NCI-H1417 treated with DMSO at 0.1 percent for 48 hours (cell line): ENCODE measurements at places on chromosomes 12 and 14.

- no peak for DNase-seq
Measured at GRCh38 chr12:49331380-49332222, 5.4 kb downstream of the C1QL4 start.

GRCh38 chr12:67279637-67280036 lies 10.5 kb downstream of the CAND1 start:
- DNase-seq, result no peak

DNA sequence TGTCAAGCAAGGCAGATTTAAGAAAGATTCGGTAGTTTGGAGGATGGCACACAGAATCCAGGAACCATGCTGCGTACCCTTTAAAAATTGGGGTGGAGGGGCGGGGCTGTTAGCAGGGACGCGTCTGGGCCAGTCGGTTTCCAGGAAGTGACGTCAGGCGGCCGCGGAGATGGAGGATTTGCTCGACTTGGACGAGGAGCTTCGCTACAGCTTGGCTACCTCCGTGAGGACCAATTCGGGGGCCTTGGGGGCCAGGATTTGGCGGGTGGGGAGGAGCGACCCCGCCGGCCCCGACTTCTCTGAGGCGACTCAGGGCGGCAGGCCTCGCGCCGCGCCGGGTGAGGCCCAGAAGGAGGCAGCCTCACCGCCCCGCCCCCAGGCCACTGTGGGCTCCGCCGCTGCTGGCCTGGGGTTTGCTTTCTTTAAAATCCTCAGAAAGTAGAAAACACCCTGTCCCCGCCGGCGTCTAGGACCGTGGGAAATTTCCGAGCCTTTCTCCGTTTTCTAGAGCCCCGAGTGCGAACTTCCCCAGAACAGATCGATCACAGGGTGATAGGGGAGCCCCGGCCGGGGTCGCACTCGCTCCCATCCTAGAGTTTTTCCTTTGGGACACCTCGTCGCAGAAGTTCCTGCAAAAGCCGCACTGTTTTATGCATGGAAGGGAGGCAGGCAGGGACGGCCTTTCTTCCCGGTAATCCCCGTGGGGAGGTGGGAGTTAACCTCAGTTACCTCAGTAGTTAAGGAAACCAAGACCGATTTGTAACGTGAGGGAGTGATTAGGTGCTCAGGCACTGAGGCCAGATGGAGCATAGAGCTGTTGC lies at the start of gene IFT43:
TSS of gene IFT43 (plus strand) at position 146 of the 821 bp plus-strand sequence. CDS start at position 170, 24 bp downstream.
- DNase-seq, result peak; percentile 16

GRCh38 chr12:112347581-112347982 lies 34.6 kb downstream of the HECTD4 start:
- no peak for DNase-seq

- no peak for DNase-seq
Measured at GRCh38 chr14:80358112-80358511, 146.8 kb upstream of the DIO2 start.

GRCh38 chr12:116674643-116675183 lies 63.2 kb downstream of the SPRING1 start:
- DNase-seq, result no peak

- no peak for DNase-seq
Measured at GRCh38 chr12:62738616-62739015, 196.3 kb downstream of the PPM1H start.

GRCh38 chr14:93042968-93043940 lies 72.5 kb downstream of the ITPK1 start:
- no peak for DNase-seq

- no peak for DNase-seq
Measured at GRCh38 chr12:113155646-113156045, 6.1 kb downstream of the CFAP73 start.

DNA sequence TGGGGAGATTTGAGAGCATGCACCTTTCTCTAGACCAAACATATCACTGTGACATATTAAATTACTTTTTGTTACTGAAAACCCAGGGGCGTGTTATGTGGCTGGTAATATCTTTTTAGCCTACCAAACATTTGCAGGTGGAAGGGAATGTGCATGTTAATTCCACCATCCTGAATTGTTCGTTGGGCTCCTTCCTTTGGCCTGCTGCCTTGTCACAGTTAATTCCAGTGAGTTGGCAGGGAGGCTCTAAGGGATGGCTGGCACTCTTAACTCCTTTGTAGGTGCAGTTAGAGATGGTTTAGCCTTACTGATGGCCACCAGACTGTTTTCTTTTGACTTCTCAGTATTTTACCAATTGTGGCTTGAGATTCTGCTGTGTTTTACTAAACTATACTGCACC lies 64.5 kb downstream of the DIP2B start:
- no peak for DNase-seq

- DNase-seq, result no peak
Measured at GRCh38 chr12:96057986-96058553, 22.7 kb upstream of the LTA4H start.

GRCh38 chr12:69464428-69464827 lies 5.8 kb upstream of the FRS2 start:
- no peak for DNase-seq

- no peak for DNase-seq
Measured at GRCh38 chr14:81402123-81402495, 2.0 kb upstream of the STON2 start.

DNA sequence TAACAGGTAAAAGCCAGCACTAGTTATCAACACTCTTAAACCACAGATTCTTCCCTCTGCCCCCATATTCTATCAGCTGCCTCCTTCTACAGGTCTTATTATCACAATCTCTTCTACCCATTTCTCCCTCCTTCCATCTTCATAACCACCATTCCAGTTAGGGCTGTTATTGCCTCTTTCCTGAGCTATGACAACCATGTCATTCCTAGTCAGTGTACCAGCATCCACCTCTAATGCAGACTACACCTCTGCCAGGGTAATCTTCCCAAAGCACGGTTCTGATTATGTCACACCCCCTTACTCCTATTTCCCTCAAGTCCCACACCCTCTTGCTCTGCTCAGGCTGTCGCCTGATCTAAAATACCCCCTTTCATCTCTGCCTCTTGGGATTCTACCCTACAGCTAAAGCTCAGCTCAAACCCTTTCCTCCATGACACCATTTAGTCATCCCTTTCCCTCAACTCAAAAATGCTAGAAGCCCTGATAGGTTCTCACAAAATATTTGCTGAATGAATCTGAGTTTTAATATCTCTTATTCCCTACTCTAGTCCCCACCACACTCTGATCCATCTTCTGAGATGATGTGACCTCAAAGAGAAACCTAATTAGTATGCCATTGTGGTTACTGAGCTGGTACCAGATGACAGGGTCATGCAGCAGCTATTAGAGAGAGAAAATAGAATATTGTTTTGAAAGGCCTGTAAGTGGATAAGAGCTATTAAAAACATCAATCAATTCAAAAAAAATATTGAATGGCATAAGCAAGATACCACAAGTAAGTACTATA lies 11.7 kb downstream of the RACGAP1 start:
- no peak for DNase-seq

- DNase-seq, result no peak
Measured at GRCh38 chr14:34199585-34199984, 248.7 kb upstream of the EGLN3 start.

DNA sequence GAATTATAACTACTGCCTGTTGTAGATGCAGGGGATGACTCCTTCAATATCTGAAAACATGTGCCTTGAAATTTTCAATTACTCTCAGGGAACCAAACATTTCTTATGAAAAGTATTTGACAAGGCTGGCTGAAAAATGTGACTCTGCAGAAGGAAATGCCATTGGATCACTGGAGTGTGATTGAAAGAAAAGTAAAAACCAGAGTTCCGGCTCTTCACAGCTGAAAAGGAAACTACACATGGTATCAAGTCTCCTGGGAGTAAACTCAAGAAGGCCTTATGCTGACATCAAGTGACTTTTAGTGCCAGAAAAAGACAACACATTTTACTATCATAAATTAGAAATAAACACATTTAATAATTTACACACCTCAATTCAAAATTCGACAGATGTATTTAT lies 693.0 kb downstream of the LRFN5 start:
- DNase-seq, result no peak

GRCh38 chr12:22409377-22410164 lies 75.1 kb upstream of the ST8SIA1 start:
- no peak for DNase-seq

DNA sequence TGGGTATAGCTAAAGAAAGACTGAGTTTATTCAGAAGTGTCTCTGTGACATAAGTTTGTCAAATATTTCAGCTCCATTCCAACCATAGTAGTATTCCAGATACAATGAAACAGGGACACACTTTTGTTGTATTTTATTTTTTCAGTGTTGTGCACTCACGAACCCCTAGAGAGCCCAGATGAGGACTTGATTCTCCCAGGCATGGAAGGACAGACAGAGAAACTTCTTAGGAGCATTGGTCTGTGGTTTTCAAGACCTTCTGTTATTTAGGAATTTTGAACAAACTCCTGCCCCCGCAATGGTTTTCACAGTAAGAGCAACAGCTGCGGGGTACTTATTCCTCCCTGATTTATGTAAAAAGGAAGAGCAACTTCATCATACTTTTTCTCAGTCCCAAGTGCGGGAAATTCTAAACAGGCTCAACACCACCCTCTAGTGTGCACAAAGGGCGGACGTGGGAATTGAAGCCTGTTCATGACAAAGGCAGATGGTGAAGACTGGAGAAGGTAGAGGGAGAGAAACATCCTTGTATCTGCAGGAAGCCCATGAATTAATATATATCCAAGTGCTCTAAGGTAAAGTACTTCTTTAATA lies 147.6 kb downstream of the PAH start:
- DNase-seq, result peak; percentile 9

- no peak for DNase-seq
Measured at GRCh38 chr14:103225476-103225875, 102.2 kb downstream of the TNFAIP2 start.

GRCh38 chr12:118959348-118959747 lies 22.0 kb upstream of the SRRM4 start:
- DNase-seq, result no peak

- DNase-seq, result no peak
Measured at GRCh38 chr14:100062590-100062989, 2.6 kb upstream of the EVL start.

- no peak for DNase-seq
Measured at GRCh38 chr12:8816448-8817050, 5.9 kb upstream of the A2ML1 start.

- no peak for DNase-seq
Measured at GRCh38 chr14:93023039-93023438, 92.7 kb downstream of the ITPK1 start.

DNA sequence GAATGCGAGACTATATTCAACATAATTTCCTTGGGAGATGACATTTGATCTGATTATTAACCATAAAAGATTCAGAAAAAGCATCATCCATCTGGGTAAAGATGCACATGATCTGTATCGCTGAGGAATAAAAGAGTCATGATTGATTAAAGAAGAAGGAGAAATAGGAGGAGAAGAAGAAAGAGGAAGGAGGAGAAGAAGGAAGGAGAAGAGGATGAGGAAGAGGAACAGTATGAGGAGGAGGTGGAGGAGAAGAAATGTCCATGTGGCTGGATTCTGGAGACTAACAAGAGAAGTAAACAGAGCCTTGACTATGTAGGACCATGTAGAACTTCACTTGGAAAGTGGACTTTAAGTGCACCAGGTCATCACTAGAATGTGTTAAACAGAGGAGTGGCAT lies 947.4 kb downstream of the LRFN5 start:
- no peak for DNase-seq

DNA sequence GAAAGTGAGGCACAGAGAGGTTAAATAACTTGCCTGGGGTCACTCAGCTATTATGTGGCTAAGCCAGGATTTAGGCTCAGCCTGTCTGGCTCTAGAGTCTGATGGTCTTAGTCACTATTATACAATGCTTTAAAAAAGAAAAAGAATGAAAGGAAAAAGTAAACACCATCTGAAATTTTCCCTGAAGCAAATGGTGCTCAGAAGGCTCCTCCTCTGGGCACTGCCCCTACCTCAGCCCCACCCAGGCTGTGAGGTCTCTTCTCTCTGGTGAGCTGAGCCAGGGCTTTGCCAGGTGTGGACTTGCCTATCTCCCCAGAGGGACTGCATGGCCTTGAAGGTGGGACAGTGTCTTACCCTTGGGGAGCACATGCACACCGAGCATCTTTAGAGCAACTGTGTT lies 117.5 kb upstream of the DYRK2 start:
- no peak for DNase-seq

- DNase-seq, result no peak
Measured at GRCh38 chr12:70487440-70487839, 121.3 kb downstream of the KCNMB4 start.

DNA sequence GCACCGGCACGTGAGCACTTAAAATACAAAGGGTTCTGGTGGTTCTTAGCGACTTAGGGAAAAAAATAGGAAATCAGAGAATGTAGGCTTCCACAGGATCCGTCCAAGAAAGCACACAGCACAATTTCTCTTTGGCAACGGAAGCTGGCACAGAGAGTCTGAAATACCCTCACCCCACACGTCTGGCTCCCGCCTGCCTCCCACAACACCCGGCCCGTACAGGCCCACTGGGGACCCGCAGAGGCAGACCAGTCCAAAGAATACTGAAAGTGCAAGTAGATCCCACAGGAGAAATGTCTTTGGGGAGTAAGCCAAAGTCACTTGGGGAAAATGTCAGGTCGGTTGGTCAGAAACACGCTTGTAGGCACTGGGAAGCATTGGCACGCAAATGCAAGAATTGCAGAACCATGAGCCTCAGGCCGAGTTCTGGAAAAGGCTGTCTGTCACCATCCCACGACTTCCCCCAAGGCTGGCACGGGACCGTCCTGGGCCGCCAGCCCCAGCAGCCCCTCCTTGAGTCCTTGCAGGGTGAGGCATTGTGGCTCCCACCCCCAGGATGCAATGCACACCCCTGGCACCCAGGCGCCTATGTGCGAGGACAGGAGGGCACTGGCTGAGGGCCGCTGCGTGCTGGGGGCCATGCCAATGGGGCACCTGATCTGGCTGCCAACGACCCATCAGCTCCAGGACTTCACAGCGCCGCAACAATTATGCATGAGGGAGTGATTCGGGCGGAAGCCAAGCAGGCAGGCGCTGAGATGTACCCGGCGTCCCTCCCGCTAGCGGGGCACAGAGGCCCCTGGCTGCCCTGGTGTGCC lies 29.7 kb downstream of the CHGA start:
- DNase-seq, result no peak

DNA sequence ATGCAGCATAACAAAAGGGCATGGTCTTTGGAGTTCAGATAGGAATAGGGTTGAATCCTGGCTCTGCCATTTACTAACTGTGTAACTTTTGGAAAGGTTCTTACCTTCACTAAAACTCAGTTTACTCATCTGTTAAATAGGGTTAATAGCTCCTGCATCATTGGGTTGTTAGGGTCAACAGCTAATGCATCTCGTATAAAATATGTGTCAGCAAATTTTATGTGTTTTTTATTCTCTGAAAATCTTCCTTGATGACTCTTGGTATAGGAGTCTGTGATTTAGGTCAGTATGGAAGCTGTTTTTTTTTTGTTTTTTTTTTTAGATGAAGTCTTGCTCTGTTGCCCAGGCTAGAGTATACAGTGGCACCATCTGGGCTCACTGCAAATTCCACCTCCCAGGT lies 36.1 kb upstream of the SRP54 start:
- DNase-seq, result no peak

GRCh38 chr12:124172636-124173035 lies 122.3 kb upstream of the RFLNA start:
- DNase-seq, result no peak

GRCh38 chr12:116159593-116160200 lies 117.8 kb downstream of the MED13L start:
- no peak for DNase-seq

GRCh38 chr12:122669397-122670070 lies 33.6 kb downstream of the HCAR2 start:
- DNase-seq, result no peak
